ENCODE measurements at places on chromosomes 5 and 9. TPM values are rescaled to one million over a fixed set of nuclear protein-coding genes. Genes with fewer than 3 reads are reported as not detected.
A peak's percentile ranks its signal among the peaks of the same experiment; 100 is the strongest.

N4BP3 gene
- total RNA-seq: 0.26 TPM

SV2C gene
- 0.06 TPM for total RNA-seq

SLC6A3 gene
- not detected for total RNA-seq

GRCh38 chr9:137723783-137724445 lies 105.1 kb downstream of the EHMT1 start:
- peaks cover 38% of the 10 kb centered on the region for H3K36me3 ChIP-seq
- peak overlapping the region; percentile 84 for H3K27ac ChIP-seq
- H3K4me1 ChIP-seq: peaks cover 51% of the 10 kb centered on the region
- no peak for DNase-seq
- no peak overlapping the region for H3K4me3 ChIP-seq
- no peaks in the 10 kb centered on the region for H3K27me3 ChIP-seq

DNA sequence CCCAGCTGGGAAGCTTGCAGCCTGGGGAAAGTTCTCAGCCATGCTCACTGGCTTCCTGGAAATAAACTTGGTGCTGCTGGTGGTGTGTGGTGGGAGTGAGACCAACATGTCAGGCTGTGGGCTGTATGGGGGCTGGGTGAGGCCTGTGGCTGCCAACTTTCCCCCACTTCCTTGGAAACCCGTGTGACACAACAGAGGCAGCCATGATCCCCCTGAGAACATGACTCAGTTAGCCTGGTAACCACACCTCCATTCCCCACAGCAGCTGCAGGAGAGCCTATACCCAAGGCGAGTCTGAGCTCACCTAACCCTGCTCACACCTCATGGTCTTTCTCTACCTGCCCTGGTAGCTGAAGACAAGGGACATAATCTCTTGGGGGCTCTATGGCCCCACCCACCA lies 72.7 kb upstream of the RGMB start:
- H3K27me3 ChIP-seq: no peaks in the 10 kb centered on the region
- DNase-seq: no peak
- H3K27ac ChIP-seq: no peak overlapping the region
- H3K36me3 ChIP-seq: peaks cover 8% of the 10 kb centered on the region
- no peaks in the 10 kb centered on the region for H3K4me1 ChIP-seq

GRCh38 chr9:20236676-20237075 lies 385.6 kb downstream of the MLLT3 start:
- H3K27me3 ChIP-seq: peaks cover 8% of the 10 kb centered on the region
- peaks cover 23% of the 10 kb centered on the region for H3K4me1 ChIP-seq
- no peak overlapping the region for H3K27ac ChIP-seq
- H3K36me3 ChIP-seq: peaks cover 6% of the 10 kb centered on the region
- DNase-seq: no peak

GRCh38 chr5:41148448-41148847 lies 64.9 kb downstream of the C6 start:
- H3K27ac ChIP-seq: no peak overlapping the region
- no peak for DNase-seq
- H3K4me1 ChIP-seq: no peaks in the 10 kb centered on the region
- H3K4me3 ChIP-seq: no peak overlapping the region
- no peaks in the 10 kb centered on the region for H3K36me3 ChIP-seq
- no peaks in the 10 kb centered on the region for H3K27me3 ChIP-seq

GRCh38 chr5:173329491-173330337 lies 1.5 kb upstream of the STC2 start:
- peaks cover 51% of the 10 kb centered on the region for H3K27me3 ChIP-seq
- no peak for DNase-seq
- peak overlapping the region; percentile 39 for H3K27ac ChIP-seq
- H3K4me3 ChIP-seq: peak overlapping the region; percentile 73

GRCh38 chr9:14165376-14166035 lies 148.4 kb downstream of the NFIB start:
- no peaks in the 10 kb centered on the region for H3K36me3 ChIP-seq
- no peaks in the 10 kb centered on the region for H3K27me3 ChIP-seq
- H3K4me3 ChIP-seq: no peak overlapping the region

- peaks cover 4% of the 10 kb centered on the region for H3K36me3 ChIP-seq
- H3K27ac ChIP-seq: no peak overlapping the region
- DNase-seq: no peak
- H3K27me3 ChIP-seq: no peaks in the 10 kb centered on the region
- H3K4me3 ChIP-seq: no peak overlapping the region
Observed at GRCh38 chr9:134051319-134051718, 16.5 kb downstream of the BRD3 start.

DNA sequence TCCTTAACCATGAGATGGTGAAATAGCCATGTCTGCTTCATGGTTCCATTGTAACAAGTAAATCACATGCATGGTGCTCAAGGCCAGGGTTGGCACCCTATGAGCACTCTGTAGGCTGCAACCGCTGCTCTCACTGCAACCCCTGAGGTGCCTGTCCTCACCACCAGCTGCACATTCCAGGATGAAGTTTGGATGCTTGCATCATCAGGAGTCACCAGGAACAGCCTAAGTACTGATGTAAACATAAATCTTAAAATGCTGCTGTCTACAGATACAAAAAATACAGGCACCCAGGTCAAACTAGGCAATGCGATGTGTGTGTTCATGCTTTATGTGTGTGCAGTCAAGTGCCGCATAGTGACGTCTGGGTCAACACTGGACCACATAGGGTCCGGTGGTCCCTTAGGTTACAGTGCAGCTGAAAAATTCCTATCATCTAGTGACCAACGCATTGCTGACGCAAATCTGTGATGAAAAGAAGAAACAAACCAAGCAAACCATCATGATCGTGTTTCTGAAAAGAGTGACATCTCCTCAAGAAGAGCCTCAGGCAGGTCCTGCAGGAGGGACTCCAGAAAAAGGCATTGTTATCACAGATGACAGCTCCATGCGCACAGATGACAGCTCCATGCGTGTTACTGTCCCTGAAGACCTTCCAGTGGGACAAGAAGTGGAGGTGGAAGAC lies 234.8 kb downstream of the AUH start:
- DNase-seq: no peak
- H3K27me3 ChIP-seq: no peaks in the 10 kb centered on the region
- H3K4me3 ChIP-seq: no peak overlapping the region
- peaks cover 22% of the 10 kb centered on the region for H3K4me1 ChIP-seq

GRCh38 chr5:10543585-10544040 lies 20.3 kb upstream of the ANKRD33B start:
- H3K27ac ChIP-seq: no peak overlapping the region
- no peaks in the 10 kb centered on the region for H3K36me3 ChIP-seq
- H3K4me3 ChIP-seq: no peak overlapping the region
- no peaks in the 10 kb centered on the region for H3K4me1 ChIP-seq
- H3K27me3 ChIP-seq: peaks cover 12% of the 10 kb centered on the region

Measured in natural killer cell treated with Interleukin-12 subunit alpha and Interleukin-12 subunit beta and Interleukin-15 and Interleukin-18, amount 100 ng/mL, for 72 hours (primary cell).